ENCODE measurements at places on chromosomes 2 and 18.

DNA sequence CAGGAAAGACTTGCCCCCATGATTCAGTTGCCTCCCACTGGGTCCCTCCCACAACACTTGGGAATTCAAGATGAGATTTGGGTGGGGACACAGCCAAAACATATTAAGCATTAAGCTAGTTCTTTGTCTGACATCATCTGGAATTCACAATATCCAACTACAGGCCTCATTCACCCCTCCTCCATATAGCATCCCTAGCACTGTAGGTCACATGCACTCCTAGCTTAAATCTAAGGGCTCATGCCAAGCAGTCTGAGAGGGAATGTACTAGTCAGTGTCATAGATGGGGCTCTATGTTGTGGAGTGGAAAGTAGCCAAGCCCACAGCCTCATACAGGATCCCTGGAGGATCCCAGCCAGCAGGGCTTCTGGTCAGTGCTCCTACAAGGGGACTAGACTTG, 92.1 kb downstream of the IRS1 start:
- no peak for DNase-seq

DNA sequence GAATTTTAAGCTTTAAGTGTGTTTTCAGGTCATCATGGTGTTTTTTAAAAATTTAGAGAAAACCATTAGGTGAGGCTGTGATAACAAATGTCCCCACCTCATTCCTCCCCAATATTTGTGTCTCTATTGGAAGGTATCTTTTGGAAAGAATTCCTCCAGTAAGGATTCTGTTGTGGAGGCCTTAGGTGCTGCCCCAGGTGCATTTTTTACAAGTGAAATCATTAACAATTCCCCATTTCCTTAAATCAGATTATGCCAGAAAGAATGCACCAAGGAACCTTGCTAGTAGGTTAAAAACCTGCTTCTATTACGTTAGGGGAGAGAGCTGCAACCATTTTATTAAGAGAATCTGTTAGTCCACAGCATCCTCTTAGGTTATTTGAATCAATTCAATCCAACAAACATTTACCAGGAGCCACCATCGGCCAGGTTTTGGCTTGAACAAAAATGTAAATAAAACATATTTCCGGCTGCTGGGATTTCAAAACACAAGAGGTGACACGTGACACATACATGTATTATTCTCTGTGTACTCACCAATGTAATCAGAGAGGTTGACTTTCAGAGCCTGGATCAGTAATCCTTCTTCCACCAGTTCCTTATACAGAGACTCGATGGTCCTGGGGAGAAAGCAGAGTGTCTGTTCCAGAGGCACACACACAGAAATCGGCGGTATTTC, 112.5 kb upstream of the ASB18 start:
- DNase-seq: no peak

- no peak for DNase-seq
Measured at GRCh38 chr2:215664847-215665525, 229.1 kb upstream of the FN1 start.

- DNase-seq: no peak
Measured at GRCh38 chr18:63882333-63883141, 5.0 kb upstream of the SERPINB2 start.

GRCh38 chr2:27714851-27715291, 51.2 kb downstream of the SLC4A1AP start:
- DNase-seq: no peak

DNA sequence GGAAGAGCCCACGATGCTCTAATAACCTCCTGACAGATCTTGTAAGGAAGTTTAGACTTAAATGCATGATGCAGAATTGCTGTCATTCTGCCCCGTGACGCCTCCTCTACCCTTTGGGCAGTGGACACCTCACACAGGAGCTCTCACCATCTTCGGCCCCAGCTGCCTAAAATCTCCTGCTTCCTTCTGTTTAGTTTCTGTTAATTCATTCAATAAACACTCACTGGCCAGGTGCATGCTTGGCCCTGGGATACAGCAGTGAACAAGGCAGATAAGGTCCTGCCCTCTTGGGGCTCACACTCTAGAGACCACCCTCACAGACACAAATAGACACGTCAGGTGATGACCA, 81.1 kb downstream of the SEPTIN10 start:
- DNase-seq: no peak

- DNase-seq: no peak
Measured at GRCh38 chr2:73614105-73614504, 28.1 kb downstream of the NAT8 start.

DNA sequence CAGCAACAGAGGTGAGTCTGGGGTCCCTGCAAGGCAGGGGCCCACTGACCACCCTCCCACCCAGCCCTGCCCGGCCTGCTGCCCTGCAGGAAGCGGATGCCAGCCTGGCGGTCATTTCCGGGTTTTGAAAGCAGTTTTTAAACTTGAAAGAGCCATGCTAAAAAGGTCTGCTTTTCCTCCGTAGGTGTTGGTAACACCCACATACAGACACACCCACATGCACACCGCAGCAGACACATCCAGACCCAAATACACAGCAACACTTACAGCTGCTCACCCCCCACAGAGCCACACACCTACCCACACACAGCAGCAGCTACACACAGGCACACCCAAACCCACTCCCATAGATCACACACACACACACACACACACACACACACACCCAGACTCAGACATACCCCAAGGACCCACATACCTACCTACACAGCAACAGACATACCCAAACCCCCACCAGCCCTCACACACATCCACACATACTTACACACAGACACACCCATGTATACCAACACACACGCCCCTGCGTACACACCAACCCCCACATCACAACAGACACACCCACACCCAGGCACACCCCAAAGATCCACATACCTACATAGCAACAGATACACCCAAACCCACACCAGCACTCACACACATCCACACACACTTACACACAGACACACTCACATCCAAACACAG, 7.6 kb downstream of the ZFP36L2 start:
- DNase-seq: peak; percentile 70

- DNase-seq: no peak
Measured at GRCh38 chr18:45173799-45174519, 441.3 kb upstream of the SLC14A2 start.
